ENCODE measurements at places on chromosomes 1 and 21.
A peak's percentile ranks its signal among the peaks of the same experiment; 100 is the strongest.

- no peak for DNase-seq
These were observed 6.1 kb upstream of the VHLL start for GRCh38 chr1:156305215-156305614.

DNA sequence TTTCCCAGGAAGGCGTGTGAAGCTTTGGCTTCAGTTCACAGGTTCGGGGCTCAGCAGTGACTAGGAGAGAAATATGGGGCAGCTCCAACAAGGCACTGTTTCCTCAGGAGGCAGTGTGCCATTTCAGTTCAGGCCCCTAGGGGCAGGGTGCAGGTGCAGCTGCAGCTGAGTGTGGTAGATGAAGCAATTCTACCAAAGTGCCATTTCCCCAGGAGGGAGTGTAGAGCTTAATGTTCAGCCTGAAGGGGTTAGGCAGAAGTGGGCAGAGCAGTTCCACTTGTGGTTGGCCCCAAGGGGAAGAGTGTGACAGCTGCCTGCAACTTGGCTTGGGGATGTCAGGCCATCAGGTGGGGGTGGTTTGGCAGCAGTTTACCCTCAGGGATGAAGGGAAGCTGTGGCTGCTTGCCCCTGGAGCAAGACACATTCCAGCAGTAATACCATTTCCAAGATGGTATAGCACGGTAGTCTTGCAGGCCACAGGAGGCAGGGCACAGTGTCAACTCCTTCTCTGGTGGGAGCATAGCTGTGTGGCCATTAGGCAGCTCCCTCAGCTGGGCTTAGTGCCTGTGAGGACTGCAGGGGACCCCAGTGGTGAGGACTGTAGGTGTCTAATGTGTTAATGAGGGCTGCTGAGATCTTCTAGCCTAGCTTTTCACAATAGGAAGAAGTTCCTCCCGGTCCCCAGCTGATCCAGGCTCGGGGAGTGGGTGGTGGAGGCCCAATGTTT lies 34.7 kb downstream of the RGSL1 start:
- DNase-seq = no peak

- DNase-seq = no peak
These were observed 353.4 kb upstream of the PLXNA2 start for GRCh38 chr1:208597571-208597970.

DNA sequence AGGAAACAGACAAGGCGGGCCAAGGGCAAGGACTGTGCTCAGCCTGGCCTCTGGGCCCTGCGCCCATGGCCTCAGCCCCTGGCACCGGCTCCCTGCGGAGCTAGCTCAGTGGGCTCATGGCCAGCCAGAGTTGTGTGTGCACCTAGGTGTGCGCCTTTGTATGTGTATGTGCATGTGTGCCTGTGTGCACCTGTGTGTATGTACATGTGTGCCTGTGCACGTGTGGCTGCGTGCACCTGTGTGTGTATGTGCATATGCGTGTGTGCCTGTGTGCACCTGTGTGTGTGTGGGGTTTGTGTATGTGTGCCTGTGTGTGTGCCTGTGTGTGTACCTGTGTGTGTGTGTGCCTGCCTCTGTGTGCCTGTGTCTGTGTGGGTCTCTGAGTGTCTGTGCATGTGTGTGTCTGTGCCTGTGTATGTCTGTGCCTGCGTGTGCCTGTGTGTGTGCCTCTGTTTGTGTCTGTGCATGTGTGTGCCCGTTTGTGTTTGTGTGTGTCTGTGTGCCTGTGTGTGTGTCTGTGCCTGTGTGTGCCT lies 7.4 kb downstream of the GPR137B start:
- no peak for DNase-seq

DNA sequence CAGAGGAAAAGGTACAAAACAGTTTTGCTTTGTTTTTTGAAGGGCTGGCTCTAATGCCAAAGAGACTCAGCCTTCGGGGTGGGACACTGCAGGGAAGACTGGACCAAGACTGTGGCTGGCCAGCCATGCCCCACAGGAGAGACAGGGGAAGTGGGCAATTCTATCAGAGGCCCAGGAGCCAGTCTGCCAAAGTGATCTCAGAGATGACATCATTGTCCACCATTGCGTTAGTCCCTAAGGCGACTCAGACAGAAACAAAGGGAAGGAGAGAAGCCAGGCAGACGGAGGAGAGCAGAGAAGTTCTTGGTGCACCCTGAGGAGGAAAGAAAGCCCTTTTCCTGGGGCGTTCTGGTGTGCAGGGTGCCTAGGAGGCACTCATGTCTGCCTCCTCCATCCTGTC lies 26.4 kb downstream of the OPTC start:
- no peak for DNase-seq

DNA sequence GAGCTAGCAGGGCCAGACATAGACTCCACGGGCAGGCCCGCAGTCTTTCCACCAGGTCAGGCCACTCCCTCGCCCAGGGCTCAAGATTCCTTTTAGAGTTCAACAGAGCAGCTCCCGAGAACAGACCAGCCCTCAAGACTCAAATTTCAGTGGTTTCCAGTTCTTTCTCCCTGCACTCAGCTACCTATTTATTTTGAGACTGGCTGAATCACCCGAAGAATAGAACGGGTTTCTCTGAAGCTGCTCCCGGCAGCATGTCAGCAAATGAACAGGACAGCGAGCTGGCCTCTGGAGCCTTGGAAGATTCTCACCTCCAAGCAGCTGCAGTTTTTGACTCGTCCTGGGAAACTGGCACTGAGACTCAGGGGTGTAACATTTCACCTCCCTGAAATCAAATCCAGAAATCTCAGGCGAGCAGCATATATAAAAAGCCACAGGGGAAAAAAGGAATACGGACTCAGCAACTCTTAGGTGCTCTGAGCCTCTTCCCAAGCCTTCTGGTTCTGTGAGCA lies 177.9 kb downstream of the CLIC6 start:
- no peak for DNase-seq

DNA sequence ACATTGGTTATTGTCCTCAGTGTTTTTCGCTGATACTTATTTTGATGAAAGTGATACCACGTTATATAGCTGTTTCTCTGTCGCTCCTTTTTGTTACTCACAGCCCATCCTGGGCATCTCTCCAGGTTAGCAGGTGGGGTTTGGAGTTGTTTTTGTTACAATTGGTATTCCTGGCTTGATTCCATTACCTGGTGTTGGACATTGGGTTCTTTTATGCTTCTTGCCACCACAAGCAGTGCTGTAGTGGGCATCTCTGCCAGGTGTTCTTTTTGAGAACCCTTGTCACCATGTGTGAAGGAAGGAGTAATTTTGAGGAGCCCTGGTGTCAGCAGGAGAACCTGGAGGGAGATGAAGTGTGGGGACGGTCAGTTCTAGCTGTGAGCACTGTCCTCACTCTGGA lies 47.5 kb upstream of the PWP2 start:
- DNase-seq = no peak

GRCh38 chr1:44275991-44276405 lies 62.7 kb downstream of the DMAP1 start:
- no peak for DNase-seq

DNA sequence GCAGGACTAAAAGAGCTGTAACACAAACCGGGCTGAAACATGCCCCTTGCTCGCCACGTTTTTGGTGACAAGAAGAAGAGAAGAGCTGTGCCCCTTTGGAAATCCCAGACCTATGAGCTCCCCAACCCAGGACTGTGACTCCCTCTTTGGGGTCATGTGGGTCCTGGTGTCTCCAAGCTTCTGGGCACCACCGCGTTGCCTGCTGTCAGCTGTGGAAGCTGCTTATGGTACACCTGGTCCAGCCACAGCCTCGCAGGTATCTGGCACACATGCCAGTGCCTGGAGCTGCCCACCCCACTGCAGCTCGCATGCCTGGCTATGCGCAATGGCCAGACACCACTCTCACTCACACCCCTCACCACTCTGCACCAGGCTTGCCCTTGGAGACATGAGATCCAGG lies 171.8 kb downstream of the MATN1 start:
- DNase-seq = no peak

DNA sequence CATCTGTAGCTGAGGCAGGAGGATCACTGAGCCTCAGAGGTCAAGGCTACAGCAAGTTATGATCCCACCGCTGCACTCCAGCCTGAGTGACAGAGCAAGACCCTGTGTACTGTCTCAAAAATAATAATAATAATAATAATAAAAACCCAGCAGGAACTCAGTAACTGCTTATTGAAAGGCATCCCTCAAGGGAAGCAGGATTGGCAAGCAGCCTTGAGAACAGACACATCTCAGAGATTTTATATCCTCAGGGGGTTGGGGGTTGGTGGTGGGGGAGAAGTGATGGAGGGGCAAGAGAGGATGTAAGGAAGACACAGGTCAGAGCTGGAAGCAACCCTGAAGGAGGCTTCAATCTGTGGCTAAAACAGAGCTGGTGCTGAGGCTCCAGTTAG lies 29.6 kb downstream of the GNB1 start:
- no peak for DNase-seq

GRCh38 chr1:190129366-190129765 lies 348.3 kb downstream of the BRINP3 start:
- no peak for DNase-seq

DNA sequence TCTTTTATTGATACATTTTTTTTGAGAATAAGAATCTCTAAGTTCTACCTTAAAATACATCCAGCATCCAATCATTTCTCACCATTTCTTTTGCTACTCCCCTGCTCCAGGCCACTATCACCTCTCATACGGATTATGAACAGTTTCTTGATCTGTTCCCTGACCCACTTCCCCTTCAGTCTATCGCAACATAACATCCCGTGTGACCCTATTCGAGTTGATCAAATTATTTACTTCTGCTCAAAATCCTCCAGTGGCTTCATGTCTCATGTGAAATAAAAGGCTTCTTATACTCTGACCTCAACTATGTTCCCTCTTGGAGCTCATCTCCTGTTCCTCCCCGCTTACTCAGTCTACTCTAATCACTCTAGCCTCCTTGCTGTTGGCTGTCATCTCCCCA lies 5.2 kb downstream of the ALG14 start:
- no peak for DNase-seq

- no peak for DNase-seq
These were observed 22.4 kb downstream of the CDCA8 start for GRCh38 chr1:37714689-37715088.

DNA sequence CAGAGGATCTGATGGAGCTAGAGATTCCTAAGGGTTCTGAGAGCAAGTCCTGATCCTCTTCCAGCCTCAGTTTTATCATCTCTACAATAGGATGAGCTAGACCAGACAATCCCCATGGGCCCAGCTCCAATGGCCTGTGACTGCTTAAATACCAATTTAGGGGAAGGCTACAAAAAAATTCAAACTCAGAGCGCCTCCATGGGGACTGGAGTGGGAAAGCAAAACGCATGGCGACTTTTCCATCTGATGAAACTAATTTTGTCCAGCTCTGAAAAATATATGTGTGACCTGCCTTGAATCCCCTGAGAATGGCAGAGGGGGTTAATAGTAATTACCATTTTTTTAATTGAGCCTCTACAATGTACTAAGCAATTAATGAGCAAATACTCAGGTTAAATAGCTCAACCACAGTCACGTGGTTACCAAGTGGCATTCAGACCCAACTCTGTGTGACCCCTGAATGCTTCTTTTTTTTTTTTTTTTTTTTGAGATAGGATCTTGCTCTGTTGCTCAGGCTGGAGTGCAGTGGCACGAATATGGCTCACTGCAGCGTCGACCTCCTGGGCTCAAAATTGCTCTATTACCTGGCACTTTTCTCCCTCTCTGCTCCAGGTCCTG lies 8.4 kb downstream of the EXTL1 start:
- no peak for DNase-seq

GRCh38 chr1:217647791-217648190 lies 16.6 kb downstream of the SPATA17 start:
- no peak for DNase-seq

- DNase-seq = peak; percentile 84
These were observed 77.6 kb upstream of the IFFO2 start for GRCh38 chr1:19033926-19034680.

Measured in prostate gland (tissue), 2 donors.